ENCODE measurements at places on chromosomes 11 and 22.
A peak's percentile ranks its signal among the peaks of the same experiment; 100 is the strongest.

- no peak for DNase-seq
These were observed 6.0 kb downstream of the MPST start for GRCh38 chr22:37025500-37026070.

DNA sequence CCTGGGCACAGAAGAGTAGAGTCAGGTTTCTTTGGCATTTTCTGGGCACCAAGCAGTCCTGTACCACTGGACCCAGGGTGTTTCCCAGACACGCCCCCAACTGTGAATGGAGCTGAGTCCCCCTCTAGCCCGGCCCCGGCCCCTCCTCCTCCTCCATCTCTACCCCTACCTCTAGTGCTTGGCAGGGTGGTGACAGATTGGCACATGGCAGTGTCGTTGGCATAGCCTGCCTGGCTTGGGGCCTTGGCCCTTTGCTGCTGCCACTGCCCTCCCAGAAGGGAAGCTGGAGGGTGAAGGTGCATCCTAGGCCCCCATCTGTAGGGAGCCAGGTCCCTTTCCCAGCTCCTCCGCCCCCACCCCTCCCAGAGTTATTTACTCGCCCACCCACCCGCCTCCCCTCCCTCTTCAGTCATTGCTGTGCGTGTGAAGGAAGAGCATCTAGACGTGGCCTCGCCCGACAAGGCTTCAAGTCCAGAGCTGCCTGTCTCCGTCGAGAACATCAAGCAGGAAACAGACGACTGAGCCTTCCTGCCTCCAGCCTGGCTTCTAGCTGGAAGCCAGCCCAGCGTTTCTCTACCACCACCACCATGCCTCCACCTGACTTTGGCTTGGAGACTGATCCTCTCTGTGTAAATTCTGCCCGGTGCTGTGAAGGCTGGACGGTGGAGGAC, 10.9 kb downstream of the CHADL start:
- DNase-seq = no peak

GRCh38 chr11:130315354-130315970, 745 bp upstream of the ZBTB44 start:
- peak; percentile 12 for DNase-seq

GRCh38 chr11:132251061-132251460, 880.6 kb downstream of the NTM start:
- no peak for DNase-seq

DNA sequence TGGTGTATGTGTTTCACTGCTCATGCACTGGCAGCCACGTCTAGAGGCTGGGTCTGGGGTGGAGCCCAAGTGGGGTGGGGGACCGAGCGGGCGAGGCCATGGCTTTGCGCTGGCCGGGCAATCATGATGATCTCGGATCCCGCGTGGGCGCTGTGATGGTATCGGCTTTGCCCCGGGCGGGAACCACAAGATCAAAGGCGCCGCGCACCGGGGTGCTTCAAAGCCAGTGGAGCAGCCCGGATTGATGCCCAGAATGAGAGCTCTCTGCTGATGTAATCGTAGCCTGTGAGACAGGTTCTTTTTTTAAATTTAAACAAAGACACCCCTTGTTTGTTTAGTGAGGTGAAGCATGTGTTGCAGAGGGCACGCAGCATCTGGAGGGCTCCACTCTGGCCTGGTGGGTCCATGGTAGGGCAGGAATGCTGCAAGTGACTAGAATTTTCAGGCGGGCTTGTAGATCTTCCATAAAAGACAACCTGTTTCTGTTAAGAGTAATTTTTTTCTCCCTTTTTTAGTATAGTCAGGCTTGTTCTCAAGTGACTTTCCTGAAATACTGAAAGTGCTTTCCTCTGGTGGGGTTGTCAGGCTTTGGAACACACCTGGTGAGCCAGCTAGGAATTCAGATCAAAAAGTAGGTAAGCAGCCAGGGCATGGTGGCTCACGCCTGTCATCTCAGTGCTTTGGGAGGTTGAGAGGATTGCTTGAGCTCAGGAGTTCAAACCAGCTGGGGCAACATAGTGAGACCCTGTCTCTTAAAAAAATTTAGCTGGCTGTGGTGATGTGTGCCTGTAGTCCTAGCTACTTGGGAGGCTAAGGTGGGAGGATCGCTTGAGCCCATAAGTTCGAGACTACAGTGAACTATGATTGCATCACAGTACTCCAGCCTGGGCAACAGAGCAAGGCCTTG, 40.7 kb downstream of the ZNRF3 start:
- peak; percentile 47 for DNase-seq
